SJSA1 (cell line): ENCODE measurements at places on chromosomes 2 and 18. TPM values are rescaled to one million over a fixed set of nuclear protein-coding genes. Genes with fewer than 3 reads are reported as not detected.
A peak's percentile ranks its signal among the peaks of the same experiment; 100 is the strongest.

- no peaks in the 10 kb centered on the region for H3K4me1 ChIP-seq
- peaks cover 44% of the 10 kb centered on the region for H3K27me3 ChIP-seq
- no peak for DNase-seq
- H3K36me3 ChIP-seq, result no peaks in the 10 kb centered on the region
- H3K4me3 ChIP-seq, result no peak within 1 kb of the TSS
Observed at GRCh38 chr2:95025406-95026319, at the start of gene MAL. TSS of gene MAL (plus strand) at chr2:95025708. CDS start at chr2:95025793, 85 bp downstream.

Gene C2orf78
- 0.03 TPM in 1 of 2 replicates, not detected in the other for total RNA-seq

DNA sequence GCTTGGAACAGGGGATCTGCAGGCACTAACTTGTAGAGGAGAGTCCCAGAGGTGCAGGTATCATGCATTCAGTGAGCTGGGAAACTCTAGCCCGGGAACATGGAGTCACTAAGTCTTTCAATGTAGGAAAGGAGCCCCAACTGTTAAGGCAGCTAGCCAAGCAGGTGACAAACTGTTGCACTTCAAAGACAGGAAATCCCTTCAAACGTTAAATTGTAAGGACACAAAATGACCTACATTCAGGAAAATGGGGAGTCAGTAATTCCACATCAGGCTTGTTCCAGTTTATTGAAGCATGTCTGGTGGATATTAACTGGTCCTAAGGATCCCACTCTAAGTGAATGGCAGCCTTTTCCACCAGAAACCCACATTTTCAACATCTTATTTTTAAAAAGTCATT lies 364.5 kb downstream of the MTX2 start:
- no peaks in the 10 kb centered on the region for H3K27me3 ChIP-seq
- no peak overlapping the region for H3K4me3 ChIP-seq
- H3K4me1 ChIP-seq, result peaks cover 4% of the 10 kb centered on the region

Gene NDC80
- 69.6 and 75.8 TPM in 2 replicates for total RNA-seq

- no peaks in the 10 kb centered on the region for H3K36me3 ChIP-seq
- no peak overlapping the region for H3K4me3 ChIP-seq
- DNase-seq, result no peak
- no peaks in the 10 kb centered on the region for H3K27me3 ChIP-seq
- H3K27ac ChIP-seq, result no peak overlapping the region
Observed at GRCh38 chr2:225569995-225570394, 170.5 kb downstream of the NYAP2 start.

Gene CPLX4
- total RNA-seq, result not detected in 2 replicates

Gene ASB3
- total RNA-seq, result 15.7 and 32.3 TPM in 2 replicates

DNA sequence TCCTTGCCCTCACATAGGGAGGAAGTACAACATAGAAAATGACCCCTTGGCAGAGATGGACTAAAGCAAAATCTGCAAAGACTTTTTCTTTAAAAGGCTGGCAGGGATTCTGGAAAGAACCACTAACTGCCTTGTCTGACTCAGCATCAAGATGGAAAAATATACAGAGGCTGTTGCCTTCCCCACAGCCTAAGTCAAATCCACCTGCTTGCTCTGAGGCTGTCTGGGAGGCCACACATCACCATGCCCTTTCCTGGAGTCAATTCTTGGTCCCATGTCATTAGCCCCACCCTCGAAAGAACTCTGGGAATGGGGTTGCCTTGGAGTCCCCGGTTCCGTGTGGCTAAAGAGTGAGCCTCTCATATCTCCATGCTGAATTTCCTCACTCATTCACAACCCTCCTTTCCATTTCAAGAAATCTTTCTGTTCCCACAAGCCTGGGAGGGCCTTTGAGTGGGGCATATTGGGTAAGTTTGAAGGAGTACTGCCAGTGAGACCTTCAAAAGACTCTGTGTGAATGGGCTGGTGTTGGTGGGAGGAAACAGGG lies 39.4 kb downstream of the BMP10 start:
- peak; percentile 54 for DNase-seq
- no peaks in the 10 kb centered on the region for H3K36me3 ChIP-seq
- H3K27ac ChIP-seq, result peak overlapping the region; percentile 57
- no peaks in the 10 kb centered on the region for H3K27me3 ChIP-seq
- peaks cover 35% of the 10 kb centered on the region for H3K4me1 ChIP-seq

Gene LCT
- not detected in 2 replicates for total RNA-seq

Gene SYT4
- not detected in 2 replicates for total RNA-seq
